NB4 (cell line): ENCODE measurements at places on chromosomes 13 and 19.

GRCh38 chr13:73169971-73170370 is 111.2 kb downstream of the KLF5 start:
- DNase-seq, result no peak

GRCh38 chr19:35451338-35452096 is 3.5 kb downstream of the FFAR2 start:
- no peak for DNase-seq

DNA sequence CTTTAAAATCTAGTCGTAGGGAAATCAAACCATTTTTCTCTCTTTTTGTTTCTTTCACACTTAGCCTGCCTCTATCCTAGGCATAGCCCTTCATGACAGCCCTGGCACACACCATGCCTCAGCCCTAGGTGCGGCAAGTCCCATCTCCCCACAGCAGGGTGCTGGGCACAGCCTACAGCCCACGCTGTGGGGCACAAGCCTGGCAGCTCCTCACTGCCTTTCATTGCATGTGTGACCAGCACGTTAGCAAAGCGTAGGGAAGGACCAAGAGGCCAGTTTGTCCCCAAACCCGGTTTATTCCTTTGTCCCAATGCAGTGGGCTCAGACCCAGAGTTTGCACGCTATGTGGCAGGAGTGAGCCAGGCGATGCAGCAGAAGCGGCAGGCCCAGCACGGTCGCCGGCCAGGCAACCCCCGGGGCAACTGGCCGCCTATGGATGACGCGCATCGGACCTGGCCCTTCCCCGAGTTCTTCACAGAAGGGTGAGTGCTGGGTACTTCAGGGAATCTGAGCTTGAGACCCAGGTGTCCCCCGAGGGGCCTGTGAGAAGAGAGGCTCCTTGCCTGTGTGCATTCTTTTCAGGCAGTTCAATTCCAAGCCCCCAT is 17.3 kb upstream of the GPI start:
- DNase-seq, result no peak

DNA sequence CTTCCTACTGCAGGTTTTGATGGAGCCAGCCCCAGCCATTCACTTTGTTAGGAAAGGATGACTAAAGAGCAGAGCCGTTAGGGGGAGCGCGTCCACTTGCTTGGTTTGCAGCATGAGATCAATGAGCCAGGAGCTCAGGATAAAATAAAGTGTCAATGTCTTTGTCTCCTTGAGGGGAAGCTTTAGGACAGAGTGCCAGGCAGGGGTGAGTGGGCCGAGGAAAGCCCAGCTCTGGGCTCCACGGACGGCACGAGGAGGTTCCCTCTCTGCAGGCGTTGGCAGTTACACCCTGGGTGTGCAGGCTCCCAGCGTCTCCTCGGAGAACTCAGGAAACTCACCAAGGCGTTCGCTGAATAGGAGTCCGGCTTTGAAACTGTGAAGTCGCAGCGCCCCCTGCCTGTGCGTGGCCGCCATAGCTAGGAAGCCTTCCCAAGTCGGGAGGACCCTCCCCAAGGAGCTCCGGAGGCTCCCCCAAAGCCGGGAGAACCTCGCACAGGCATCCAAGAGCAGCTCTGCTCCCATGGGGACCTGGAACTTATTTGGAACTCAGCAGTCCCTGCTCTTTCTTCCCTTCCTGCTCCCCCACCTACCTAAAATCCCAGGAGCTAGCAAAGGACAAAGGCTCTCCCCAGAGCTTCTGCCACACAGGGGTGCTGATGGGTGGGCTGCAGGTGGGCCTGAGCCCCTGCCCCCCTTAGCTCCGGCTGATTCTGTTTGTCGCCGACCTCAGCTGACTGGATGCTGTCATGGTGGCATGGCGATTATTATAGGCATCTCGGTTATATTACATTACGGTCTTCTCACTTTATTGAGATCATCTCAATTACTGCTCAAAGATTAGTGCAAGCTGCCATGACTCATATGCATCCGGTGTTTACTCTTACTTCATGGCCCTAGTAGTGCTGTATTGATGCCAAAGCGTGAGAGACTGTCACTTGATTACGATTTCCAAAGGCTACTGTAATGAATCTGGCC is 34.4 kb downstream of the GSX1 start:
- peak; percentile 89 for DNase-seq

DNA sequence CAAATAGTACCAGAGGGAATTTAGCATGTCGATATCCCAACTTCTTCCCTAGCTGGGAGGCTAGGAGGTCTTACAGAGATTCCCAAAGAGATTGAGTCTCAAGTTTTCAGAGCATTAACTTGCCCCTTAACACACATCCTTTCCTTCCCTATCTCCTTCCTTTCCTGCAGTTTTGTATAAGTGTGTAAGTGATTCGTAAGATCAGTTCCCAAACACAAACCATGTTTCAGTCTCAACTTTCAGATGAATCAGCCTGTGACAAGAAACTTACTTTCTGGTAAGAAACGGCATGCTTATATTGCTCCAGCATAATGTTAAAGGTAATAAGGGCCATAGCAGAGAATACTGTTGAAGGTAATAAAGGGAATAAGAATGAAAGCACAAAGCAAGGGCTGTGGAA is 472.2 kb downstream of the LIG4 start:
- DNase-seq, result no peak

- DNase-seq, result peak; percentile 99
Observed at GRCh38 chr19:4791183-4792018, at the start of gene FEM1A. TSS of gene FEM1A (plus strand) at chr19:4791734. CDS start at chr19:4791855, 121 bp downstream.

DNA sequence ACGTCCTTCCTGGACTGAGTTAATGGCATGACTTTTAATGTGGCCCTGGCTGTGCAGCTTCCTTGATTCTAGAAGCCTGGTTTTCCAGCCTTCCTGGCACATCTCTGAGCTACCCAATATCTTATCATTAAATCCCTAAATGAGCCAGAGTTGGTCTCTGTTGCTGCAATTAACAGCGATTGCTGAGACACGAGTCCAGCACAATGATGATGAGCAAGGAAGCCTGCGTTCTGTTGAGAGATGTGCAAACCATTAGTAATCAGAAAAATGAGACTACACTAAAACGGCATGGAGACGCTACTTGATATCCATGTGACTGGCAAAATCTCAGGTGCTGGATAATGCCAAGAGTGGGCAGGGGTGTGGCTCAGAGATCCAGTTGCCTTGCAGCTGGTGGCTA is 26.2 kb downstream of the GPR42 start:
- DNase-seq, result no peak

GRCh38 chr13:94280845-94281244 is 198.6 kb downstream of the DCT start:
- no peak for DNase-seq

GRCh38 chr13:50286324-50286723 is 271.1 kb downstream of the KCNRG start:
- DNase-seq, result no peak

DNA sequence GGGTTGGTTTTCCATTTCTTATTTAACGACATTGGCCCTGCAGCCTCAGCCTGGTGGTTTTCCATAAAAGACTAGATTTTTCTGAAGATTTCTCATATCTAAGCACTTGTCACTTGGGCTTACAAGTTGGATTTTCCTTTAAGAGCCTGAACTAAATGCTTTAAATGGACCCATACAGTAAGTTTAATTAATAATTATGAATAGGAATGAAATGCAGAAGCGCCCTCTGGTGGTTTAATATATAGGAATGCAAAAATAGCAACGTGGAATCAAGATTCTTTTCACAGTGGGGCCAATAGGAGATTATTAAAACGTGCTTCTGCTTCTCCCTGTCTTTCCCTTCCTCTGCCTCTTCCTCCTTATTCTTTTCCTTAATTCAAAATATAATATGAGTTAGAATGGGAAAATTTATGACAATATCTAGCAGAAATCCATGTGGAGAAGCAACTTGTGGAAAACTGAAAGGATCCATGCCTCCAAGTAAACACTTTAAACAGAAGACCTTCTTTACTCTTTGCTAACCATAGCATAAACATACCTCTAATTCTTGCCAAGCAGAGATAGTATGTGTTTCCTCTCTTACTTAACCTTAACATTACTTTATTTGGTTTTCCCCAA is 324.0 kb downstream of the GPC5 start:
- peak; percentile 28 for DNase-seq

- no peak for DNase-seq
Observed at GRCh38 chr13:66780814-66781213, 449.3 kb downstream of the PCDH9 start.

DNA sequence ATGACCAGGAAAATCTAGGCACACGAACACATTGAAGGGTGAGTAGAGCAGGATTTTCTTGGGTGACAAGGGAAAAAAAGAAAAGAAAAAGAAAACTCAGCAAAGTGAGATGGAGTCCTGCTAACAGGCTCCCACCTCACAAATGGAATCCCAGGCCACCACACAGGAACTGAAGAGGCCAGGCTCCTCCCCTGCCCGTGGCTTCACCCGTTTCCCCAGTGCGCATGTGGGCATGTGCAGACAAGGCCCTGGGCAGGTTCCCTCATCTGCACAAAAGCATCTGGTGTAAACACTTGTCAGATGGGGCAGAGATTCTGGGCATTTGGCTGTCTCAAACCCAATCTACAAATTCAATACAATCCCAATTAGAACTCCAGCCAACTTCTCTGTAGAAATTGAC is 24.5 kb downstream of the CFAP97D2 start:
- DNase-seq, result no peak

DNA sequence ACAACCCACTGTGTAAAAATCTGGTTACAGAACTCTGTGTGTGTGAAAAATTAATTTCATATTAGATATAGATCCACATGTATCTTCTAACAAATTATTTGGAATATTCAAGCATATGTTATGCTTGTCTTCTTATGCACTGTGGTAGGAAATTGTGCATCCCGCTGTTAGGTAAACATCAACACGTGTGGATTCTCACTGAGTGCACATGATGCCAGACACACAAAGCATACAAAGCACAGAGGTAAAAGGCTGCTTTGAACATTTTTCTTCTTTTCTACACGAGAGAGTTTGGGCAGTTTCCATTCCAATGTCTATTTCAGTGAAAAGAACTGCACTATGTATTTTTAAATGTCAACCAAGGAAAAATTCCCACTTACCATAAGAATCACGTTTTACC is 354.9 kb downstream of the PCDH9 start:
- no peak for DNase-seq

GRCh38 chr13:26021956-26022355 is 29.9 kb downstream of the SHISA2 start:
- no peak for DNase-seq

DNA sequence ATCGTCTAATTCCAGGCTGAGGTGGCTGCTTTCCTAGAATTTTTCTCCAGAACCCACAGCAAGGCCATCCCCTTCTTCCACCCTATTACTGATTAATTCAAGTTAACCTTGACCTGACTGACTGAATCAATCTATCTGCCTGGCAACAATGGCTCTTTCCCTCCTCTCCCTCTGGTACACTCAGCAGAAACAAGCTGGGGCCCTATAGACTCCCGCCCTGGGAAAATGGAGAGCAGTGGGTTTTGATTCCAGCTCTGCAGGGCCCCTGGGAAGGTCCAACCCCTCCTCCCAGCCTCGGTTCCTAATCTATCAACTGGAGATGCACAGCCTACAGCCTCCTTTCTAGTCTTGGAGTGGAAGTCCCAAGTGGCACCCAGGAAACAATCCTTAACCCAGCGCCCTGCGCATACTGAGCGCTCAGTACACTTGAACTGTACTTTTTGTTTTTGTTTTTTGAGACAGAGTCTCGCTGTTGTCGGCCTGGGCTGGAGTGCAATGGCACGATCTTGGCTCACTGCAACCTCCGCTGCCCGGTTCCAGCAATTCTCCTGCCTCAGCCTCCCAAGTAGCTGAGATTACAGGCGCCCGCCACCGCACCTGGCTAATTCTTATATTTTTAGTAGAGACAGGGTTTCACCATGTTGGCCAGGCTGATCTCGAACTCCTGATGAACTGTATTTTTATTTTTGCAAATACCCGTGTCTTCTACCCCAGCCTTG is 5.2 kb upstream of the C3 start:
- no peak for DNase-seq
